ENCODE measurements at places on chromosomes 11 and 22. TPM values are rescaled to one million over a fixed set of nuclear protein-coding genes. Genes with fewer than 3 reads are reported as not detected.

GRCh38 chr11:63510360-63511047 lies 4.6 kb downstream of the LGALS12 start:
- peak; percentile 64 for DNase-seq

DNA sequence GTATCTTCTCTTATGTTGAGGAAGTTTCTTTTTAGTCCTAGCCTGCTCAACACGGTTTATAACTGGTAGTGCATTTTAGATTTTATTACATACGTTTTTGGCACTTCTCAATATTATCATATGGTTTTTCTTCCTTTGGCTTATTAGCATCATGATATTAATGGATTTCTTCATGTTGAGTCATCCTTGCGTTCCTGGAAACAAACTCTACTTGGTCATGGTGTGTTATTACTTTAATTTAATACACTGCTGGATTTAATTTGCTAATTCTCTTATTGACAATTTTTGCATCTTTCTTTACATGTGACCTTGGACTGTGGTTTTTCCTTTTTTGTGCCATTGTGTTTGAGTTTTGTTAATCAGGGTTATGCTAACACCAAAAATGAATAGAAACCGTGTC lies 20.5 kb downstream of the IGF2 start:
- no peak for DNase-seq

GRCh38 chr22:38482662-38483308 lies 14.9 kb downstream of the KDELR3 start:
- DNase-seq: no peak

DNA sequence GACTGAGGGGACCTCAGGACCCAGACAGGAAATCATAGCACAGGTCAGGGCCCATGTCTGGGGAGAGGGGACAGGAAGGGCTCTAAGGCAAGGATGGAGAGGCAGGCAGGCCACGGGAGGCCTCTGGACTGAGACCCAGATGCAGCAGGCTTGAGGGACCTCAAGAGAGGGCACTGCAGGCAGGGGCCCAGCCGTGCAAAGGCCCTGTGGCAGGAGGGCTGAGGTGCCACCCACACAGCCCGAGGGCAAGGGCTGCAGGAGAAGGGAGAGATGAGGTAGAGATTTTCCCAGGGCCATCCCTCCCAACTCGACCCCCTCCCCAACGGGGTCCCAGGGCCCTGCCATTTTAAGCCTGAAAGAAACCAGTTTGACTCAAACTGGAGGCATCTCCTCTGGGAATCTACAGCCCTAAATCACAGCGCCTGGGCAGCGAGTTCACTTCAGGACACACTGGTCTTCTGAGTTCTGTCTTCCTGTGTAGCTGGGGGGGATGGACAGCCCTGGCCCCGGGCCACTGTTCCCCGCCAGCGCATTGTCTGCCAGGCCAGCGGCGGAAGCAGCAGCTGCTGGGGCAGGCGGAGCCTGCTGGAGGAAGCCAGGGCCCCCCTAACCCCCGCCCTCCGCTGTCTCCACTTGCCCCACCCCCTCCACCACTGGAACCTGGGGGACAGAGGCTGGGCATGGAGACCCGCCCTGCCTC lies 20.3 kb upstream of the WNT7B start:
- peak; percentile 86 for DNase-seq

DNA sequence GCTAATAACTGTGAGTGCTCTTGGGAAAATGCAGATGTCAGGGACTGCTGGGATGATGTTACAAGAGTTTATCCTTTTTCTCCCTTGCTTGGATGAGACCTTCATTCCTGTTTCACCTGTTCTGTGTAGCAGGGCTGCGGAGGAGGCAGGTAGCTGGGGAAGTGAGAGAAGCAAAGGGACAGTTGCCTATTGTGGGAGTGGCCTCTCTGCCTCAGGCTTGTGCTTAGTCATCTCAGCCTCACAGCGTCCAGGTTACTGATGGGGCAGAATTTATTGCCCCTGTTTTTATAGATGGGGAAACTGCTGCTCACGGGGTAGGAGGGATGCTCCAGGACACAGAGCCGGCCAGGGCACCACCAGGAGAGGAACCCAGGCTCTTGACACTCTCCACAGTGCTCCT lies 1.7 kb downstream of the STX3 start:
- DNase-seq: no peak

GRCh38 chr11:109229682-109230081 lies 192.3 kb upstream of the C11orf87 start:
- no peak for DNase-seq

DNA sequence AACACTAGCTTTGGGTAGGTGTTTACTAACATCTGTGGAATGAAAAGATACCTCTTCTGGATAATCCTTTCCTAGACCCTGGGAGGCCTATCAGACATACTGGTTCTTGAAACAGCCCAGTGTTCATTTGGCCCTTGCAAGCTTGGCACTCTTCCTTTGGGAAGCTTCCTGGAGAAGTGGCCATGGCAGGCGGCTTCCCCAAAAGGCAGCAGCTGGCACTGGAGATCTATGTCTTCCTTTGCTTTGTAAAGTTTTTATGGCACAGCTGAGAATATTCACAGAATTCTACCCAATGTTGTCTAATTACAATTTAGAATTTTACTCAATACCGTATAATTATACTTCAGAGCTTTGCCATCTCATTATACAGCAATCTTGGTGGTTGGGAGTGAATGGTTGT lies 199.2 kb upstream of the C11orf87 start:
- DNase-seq: no peak

Gene PNPLA3
- 17.5 TPM for total RNA-seq

Data from frontal cortex (tissue), 4 donors.